ENCODE measurements at places on chromosomes 16 and 17.

DNA sequence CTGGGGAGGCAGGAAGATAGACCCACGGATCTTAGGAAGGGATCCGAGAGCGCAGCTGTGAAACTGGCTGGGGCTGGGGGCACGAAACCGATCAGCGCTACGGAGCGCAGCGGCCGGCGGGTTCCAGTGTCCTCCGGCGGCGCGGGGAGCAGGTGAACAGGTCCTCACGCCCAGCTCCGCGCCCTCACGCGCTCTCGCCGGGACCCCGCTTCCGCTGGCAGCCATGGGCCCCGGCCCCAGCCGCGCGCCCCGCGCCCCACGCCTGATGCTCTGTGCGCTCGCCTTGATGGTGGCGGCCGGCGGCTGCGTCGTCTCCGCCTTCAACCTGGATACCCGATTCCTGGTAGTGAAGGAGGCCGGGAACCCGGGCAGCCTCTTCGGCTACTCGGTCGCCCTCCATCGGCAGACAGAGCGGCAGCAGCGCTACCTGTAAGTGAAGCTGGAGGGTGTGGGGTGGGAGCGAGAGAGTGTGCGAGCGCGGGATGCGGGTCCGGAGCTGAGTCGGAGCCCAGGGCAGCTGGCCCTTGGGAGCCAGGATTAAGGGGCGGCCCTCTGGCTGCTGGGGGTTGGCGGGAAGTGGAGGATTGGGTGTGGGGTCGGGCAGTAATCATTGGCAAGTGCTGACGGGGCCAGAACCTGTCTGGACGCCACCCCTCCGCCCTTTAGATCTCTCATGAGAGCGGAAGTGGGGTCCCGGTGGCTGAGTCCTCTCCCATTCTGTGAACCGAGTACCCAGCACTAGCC is 479 bp downstream of the ITGA3 start:
- no peak for DNase-seq

- no peak for DNase-seq
Observed at GRCh38 chr17:42321555-42321954, 33.3 kb downstream of the STAT5A start.

DNA sequence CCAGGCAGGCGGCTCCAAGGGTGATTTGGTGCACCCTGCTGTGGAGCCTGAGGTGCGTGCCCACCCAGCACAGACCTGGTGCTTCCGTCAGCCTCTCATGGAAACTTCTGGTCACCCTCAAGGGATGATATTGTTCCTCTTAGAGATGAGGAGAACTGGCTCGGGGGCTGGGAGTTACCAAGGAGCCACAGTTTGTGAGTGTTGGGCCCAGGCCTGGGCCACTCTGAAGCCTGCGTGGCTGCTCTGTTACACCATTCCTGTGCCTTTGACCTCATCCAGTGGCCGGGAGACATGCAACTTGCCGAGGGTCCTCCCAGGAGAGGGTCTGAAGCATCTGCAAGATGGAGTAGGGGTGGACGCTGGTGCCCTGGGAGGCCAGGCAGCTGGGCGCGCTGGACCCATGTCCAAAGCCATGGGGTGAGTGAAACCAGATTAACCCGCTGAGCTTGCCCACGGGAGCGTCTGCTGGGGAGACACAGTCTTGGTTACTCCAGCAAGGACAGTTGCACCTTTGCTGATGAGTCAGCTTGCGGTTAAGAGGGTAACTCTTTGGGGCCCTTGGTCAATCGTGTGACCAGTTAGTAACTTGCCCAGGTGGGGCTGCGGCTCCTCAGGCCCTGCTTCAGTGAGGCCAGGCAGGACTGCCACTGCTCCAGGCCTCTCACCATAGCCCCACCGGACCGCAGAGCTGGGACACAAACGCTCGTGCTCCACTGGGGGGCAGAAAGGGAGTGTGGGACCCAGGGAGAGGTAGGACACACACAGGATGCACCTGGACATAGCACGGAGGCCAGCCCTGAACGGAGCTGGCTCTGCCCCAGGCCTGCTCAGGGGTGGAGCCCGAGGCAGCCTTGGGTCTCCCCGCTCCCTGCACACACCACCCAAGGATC is 7.5 kb downstream of the C16orf90 start:
- DNase-seq = no peak

DNA sequence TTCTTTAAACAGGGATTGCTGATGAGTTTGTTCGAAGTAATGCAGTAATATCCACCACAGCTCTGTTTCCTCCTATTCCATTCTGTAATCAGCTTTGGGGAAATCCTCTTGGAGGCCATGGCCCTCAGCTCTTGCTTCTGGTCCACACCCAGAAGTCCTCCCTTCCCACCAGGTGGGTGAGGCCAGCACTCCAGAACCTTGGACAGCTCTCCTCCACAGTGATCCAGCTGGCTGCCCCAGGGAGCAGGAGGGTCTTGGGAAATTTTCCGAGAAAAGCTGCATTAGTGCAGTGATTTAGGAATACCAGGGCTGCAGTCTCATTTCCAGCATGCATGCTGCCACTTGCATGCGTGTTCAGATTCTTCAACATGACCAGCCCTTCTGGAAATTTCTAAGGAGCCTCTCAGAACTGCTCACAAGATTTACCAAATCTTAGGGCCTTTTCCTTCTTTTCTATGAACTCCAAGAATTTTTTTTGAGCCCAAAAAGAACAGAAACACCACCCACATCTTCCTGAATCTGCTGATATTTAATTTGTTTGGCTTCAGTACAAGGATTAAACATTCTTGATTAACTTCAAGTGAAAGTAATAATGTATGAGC is 4.2 kb downstream of the SMPD3 start:
- peak; percentile 14 for DNase-seq

GRCh38 chr17:82065193-82065637 is 389 bp downstream of the DUS1L start:
- DNase-seq = no peak

GRCh38 chr17:45789874-45790273 is 5.8 kb downstream of the CRHR1 start:
- DNase-seq = no peak

DNA sequence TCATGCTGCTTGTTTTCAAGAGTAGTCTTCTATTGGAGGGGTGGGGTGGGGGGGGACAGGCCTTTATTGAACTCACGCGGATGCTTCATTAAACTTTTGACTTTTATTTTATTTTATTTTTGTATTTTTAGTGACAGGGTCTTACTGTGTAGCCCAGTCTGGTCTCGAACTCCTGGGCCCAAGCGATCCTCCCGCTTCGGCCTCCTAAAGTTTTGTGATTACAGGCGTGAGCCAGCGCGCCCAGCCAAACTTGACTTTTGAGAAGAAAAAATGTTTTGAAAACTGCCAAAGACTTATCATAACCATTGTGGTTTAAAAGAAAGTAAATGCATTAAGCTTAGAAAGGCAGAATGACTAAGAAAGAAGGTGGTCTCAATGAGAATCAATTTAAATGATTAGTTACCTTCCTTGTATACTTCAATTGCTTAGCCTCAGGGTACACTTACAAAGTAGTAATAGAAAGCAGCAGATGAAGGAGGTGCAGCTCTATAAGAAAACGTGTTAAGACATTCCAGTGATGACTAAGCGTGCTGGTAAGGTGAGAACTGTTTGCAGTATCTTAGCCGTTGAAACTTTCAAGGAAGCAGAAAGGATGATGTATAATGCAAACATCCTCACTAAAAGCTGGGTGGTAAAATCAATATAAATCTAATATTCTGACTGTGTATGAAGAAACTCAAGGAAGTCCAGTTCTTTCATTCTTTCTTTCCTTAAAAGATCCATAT is 1.2 kb downstream of the AP2B1 start:
- DNase-seq = peak; percentile 12

- DNase-seq = no peak
Observed at GRCh38 chr16:89489040-89489897, 1.1 kb downstream of the ANKRD11 start.

DNA sequence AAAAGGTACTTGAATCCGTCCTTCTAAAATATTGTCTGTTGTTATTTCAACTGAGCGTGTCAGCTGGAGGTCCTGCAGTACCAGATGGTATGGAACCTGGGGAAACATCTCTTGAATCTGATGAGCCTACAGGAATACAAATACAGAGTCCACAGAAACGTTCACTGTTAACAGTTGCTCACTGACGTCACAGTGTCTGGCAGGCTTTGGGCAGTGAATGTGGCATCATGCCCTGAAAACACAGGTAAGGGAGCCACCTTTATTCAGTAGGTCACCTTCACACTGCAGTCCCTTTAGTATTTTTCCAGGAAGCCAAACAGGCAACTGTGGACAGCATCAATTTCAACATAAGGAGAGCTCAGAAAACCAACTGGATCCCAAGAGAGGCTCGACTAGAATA is 56.1 kb downstream of the AMFR start:
- DNase-seq = no peak

GRCh38 chr17:55272711-55273578 is 8.2 kb downstream of the HLF start:
- no peak for DNase-seq

GRCh38 chr16:80231888-80232287 is 308.9 kb upstream of the DYNLRB2 start:
- DNase-seq = no peak

- no peak for DNase-seq
Observed at GRCh38 chr17:34113089-34113488, 142.0 kb upstream of the CCL2 start.

GRCh38 chr16:88819126-88819525 is 7.4 kb upstream of the APRT start:
- DNase-seq = no peak

DNA sequence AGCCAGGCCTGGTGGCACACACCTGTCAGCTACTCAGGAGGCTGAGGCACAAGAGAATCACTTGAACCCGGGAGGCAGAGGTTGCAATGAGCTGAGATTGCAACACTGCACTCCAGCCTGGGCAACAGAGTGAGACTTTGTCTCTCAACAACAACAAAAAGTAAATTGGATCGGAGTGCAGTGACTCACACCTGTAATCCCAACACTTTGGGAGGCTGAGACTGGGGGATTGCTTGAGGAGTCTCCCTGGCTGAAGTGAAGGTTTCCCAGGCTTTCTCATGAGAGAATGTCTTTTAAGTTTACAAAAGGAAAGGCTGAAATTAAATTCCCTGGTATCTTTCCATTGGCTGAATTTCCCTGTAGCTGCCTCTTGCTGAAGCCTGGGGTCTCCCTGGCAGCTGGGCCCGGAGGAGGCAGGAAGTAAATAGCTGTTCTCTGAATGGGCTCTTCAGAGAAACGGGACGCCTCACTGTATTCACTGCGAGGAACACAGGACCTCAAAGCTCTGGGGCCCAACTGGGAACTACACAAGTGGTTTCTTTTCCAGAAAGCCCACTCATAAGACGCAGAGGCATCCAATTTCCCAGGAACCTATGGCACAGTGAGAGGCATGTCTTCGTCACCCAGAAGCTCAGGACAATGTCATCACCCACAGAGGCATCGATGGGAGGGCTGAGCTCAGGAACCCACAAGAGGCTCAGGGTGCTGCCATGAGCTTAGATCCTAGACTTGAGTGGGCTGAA is 77.4 kb upstream of the SMURF2 start:
- DNase-seq = no peak

GRCh38 chr16:70700101-70701020 is 14.5 kb upstream of the MTSS2 start:
- DNase-seq = peak; percentile 87

- DNase-seq = no peak
Observed at GRCh38 chr17:4064366-4064765, 78.5 kb downstream of the ZZEF1 start.

GRCh38 chr17:64780096-64781013 is 118.2 kb upstream of the SMURF2 start:
- no peak for DNase-seq

GRCh38 chr17:2108170-2108569 is 53.3 kb downstream of the HIC1 start:
- no peak for DNase-seq

- DNase-seq = no peak
Observed at GRCh38 chr17:72514891-72515290, 394.1 kb downstream of the SOX9 start.

DNA sequence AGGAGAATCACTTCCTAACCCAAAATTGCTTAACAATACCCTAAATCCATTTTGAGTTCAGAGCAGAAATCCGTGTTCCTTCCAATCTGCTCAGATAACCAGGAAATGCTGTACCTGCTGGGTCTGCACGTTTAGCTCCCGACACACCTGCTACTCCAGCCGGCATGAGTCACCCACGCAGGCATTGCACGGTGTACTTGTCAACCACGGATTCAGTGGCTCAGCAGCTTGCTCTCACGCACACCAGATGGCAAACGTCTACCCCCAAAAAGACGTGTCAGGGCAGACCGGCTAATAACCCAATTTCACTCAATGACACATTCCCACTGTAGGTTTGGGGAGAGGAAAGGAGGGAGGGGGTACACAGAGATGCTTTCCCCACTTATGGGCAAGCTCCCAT is 468.1 kb downstream of the SOX9 start:
- DNase-seq = no peak

DNA sequence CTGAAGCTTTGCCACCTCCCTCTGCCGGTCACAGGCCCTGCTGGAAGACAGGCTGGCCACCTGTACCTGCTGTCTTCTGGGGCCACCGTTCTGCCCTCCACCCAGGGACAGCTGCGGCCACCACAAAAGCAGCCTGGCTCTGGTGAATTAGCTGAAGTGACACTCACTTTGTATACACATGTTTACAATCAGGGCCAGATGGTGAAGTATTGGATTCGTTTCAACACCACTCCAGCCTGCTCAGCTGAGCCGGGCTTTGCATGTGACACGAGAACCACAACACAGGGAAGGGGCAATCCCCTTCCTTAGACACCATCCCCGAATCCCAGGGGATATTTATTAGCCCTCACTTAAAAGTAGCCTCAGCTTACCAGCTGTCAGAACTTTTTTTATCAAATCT is 191.5 kb upstream of the RPL38 start:
- DNase-seq = peak; percentile 30
